ENCODE measurements at places on chromosomes 6 and 20. TPM values are rescaled to one million over a fixed set of nuclear protein-coding genes. Genes with fewer than 3 reads are reported as not detected.

SSTR4 gene
- not detected for total RNA-seq

PPIL4 gene
- 40.8 TPM for total RNA-seq

DNA sequence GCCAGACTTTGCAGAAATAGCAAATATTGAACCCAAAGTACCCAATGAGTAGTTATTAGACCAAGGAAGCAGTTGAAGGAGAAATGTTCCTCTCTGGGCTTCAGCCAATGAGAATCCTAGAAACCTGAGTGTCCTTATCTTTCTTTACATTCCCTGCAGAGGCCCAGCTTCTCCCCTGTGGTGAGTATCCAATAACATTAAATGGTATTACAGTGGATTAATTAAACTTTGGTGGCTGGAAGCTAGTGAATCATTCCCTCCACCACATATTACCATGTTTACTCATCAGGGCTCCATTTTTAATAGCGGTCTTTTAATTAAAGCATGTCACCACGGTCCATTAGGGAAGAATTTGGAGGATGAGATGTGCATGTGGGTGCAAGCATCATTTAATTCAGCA, 74.0 kb downstream of the UNC5CL start:
- no peak overlapping the region for H3K27ac ChIP-seq
- H3K27me3 ChIP-seq, result no peaks in the 10 kb centered on the region
- DNase-seq, result no peak
- no peak overlapping the region for H3K4me3 ChIP-seq
- no peaks in the 10 kb centered on the region for H3K36me3 ChIP-seq
- no peaks in the 10 kb centered on the region for H3K4me1 ChIP-seq

GRCh38 chr6:117373211-117373813, 52.4 kb downstream of the ROS1 start:
- H3K36me3 ChIP-seq, result no peaks in the 10 kb centered on the region
- no peak overlapping the region for H3K4me3 ChIP-seq
- H3K27ac ChIP-seq, result no peak overlapping the region
- no peaks in the 10 kb centered on the region for H3K4me1 ChIP-seq
